ENCODE measurements at places on chromosomes 11 and 22.

- DNase-seq, result no peak
These were observed 4.5 kb upstream of the CYB5R2 start for GRCh38 chr11:7677796-7678201.

DNA sequence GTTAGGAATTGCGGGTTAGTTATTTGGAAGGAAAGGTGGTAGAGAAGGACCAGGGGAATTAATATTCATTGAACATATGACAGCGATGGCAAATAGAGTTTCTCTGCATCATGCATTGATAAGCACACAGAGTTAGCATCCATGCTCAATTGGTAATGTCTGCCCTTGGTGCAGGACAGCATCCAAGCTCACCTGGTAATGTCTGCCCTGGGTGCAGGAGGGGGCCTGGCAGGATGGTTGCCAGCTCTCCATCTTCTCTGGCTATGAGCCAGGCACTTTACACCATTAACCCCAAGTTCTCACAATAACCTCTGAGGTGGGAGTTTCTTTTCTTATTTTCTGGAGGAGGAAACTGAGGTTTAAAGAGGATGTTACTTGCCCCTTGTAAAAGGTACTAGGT lies 50.4 kb upstream of the RBFOX2 start:
- DNase-seq, result no peak

GRCh38 chr11:116686866-116687265 lies 85.9 kb downstream of the BUD13 start:
- no peak for DNase-seq

DNA sequence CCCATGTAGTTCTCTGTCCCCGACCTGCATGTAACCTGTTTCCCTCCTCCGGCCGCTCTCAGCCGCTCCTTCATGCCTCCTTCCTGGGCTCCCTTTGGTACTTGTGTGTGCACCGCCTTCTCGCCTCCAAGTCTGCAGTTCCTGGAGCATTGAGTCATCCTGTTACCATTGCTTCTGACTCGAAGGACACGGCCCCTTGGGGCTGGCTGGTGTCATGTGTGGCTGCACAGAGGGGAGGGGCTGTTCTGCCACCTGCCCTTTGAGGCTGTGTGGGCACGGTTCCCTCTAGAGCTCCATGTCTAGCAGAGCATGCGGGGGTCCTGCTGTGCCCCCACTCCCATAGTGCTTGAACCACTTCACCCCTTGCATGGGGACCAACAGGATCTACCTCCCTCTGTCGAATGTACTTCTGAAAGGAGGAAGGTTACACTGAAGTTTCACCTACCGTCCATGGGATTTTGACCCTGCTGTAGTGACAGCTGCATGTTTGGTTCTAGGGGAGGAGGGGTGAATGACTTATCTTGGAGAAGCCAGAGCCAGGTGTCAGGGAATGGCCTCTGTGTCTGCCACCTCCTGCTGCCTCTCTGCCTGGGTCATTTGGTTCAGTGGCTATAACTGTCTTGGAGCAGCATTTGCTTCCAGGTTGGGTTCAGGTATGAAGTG lies 39.6 kb downstream of the BCR start:
- DNase-seq, result peak; percentile 49

DNA sequence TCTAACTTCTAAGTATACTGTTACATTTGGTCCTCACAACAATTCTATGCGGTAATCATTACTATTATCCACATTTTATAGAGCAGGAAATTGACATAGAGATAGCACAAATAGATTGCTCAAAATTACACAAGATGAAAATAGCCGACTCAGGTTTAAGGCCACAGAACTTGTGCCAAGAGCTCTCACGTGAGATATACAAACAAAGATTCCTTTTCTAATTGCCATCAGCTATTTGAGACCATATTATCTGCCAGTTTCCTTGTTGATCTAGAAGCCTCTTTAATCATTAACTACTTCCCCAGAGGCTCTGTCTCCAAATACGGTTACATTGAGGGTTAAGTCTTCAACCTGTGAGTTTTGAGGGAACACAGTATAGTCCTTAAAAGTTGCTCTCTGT lies 61.0 kb upstream of the GLYATL1B start:
- no peak for DNase-seq
